GF-D8 (cell line): ENCODE measurements at places on chromosomes 5 and 9.

GRCh38 chr5:55187370-55187769, 14.4 kb upstream of the CDC20B start:
- DNase-seq = no peak

- DNase-seq = no peak
Observed at GRCh38 chr9:76161106-76161505, 233.1 kb downstream of the RFK start.

DNA sequence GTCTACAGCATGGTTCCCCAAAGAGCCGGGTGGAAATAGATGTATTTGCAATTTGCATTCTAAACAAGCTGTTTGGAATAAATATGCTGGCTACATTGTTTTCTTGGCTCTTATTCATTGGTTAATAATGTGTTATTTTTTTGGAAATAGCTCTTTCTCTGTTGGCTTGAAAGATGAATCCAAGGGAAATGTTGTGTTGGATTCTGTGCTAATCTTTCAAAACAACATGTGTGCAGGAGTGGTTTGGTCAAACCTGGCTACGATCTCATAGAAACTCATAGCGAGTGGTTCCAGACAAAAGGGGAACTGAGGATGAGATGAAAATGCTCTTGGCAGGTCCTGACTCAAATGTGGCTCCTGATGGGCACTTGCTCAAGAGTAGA, 63.7 kb upstream of the CXCL14 start:
- DNase-seq = no peak

GRCh38 chr5:110702300-110702699, 24.2 kb downstream of the TMEM232 start:
- DNase-seq = no peak
